ENCODE measurements at places on chromosomes 2 and 18. TPM values are rescaled to one million over a fixed set of nuclear protein-coding genes. Genes with fewer than 3 reads are reported as not detected.

The PKDCC gene
- polyA plus RNA-seq: 144 TPM

The DUSP19 gene
- 1.9 TPM for polyA plus RNA-seq

The CIB4 gene
- polyA plus RNA-seq: not detected

The EIF4E2 gene
- polyA plus RNA-seq: 128 TPM

The ST8SIA3 gene
- 0.01 TPM for polyA plus RNA-seq

The ZEB2 gene
- polyA plus RNA-seq: 118 TPM

The RIF1 gene
- polyA plus RNA-seq: 31.0 TPM

The NAB1 gene
- 53.6 TPM for polyA plus RNA-seq

The ST8SIA5 gene
- 4.3 TPM for polyA plus RNA-seq

The RAB27B gene
- polyA plus RNA-seq: 0.63 TPM

DNA sequence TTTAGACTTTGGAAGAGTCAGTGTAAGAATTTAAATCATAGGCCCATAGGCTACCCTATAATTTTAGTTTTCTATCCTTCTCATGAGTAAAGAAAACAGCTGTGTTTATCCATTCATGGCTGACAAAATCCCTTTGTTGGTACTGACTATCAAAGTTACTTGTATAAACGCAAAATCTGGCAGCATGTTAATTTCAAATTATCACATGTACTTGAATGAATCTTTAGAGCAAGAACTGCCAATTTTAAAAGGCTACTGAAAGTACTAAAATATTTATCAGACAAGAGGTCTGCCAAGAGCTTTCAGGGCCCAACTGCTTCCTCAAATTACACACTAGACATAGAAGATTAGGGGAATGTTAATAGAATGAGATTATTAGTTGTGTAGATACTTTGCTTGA lies 66.6 kb downstream of the MYL12B start:
- DNase-seq: peak; percentile 35

DNA sequence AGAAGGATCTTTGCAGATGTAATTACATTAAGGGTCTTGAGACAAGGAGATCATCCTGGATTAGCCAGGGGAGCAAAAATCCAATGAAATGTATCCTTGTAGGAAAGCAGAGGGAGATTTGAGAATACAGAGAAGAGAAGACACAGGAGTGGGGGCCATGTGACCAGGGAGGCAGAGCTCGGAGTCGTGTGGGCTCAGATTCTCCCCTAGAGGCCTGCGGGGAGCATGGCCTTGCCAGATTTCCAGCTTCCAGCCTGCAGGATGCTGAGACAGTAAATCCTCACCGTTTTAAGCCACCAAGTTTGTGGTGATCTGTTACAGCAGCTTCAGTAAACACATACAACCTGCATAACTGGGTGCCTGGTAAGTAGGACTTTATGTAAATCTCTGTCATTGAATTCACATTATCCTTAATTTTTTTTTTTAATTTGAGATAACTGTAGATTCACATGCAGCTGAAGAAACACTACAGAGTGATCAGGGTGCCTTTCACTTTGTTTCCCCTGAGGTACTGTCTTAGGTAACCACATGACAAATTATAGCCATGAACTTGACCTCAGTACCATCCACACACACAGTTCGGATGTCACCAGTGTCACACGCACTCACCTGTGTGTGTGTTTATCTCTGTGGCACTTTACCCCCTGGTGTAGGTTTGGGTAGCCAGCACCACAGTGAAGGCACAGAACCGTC lies 138.4 kb upstream of the HDAC4 start:
- DNase-seq: no peak

DNA sequence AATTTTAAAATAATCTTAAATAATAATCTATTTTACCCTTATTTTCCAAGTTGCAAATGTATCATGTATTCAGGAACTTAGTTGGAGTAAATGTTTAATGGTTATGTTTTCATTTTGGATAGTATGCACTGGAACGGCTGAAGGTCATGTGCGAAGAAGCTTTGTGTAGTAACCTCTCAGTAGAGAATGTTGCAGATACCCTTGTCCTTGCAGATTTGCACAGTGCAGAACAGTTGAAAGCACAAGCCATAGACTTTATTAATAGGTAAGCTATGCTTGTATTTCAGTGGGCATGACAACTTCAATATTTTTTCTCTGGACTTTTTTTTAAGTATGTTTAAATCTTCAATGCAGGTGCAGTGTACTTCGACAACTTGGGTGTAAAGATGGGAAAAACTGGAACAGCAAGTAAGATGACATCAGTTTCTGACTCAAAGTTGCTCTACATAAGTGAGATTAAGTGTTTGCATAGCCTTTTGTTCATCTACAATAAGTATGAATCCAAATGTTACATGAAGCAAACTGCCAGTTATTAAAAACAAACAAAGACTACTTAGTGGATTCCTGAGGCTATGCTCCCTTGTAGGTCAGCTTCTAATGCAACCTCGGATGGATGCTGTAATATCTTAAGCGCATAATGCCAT lies 63.1 kb downstream of the SPOPL start:
- no peak for DNase-seq

DNA sequence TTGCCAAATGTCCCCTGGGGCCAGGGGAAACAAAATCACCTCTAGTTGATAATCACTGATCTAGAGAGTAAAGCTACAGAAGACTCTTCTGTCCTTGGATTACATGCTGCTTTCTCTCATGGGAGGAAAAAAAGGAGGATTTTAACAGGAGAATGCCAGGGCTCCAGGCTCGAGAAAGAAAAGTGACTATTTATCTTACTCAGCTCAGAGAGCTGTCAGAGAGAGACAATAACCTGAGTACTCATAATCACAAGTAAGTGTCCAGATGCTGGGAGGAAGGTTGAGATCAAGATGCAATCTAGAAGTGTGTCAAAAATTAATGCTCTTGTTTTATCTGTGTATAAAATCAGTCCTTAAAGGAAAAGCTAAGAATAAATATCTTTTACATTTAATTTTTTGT lies 133.3 kb downstream of the PTRHD1 start:
- no peak for DNase-seq

DNA sequence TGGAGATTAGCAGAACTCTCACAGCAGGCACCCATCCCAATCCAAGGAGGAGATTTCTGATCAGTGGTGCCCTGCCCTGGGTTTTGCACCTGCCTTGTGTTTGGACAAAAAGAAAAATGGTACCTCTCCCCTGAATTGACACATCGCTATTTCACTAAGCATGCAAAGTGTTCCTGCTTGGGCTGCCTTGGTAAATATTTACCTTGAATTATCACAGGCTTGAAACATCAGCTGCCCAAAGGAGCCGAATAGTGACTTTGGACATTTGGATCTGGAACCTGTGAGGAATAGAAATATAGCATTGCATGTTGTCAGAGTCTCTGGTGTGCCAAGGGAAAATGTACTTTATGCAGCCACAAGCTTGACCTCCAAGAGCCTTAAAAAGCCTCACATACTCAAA lies 926.4 kb upstream of the FANCL start:
- DNase-seq: no peak

GRCh38 chr18:45801416-45802004 lies 24.0 kb upstream of the SIGLEC15 start:
- DNase-seq: no peak

- DNase-seq: no peak
Observed at GRCh38 chr2:240195316-240195861, 54.9 kb upstream of the OTOS start.

DNA sequence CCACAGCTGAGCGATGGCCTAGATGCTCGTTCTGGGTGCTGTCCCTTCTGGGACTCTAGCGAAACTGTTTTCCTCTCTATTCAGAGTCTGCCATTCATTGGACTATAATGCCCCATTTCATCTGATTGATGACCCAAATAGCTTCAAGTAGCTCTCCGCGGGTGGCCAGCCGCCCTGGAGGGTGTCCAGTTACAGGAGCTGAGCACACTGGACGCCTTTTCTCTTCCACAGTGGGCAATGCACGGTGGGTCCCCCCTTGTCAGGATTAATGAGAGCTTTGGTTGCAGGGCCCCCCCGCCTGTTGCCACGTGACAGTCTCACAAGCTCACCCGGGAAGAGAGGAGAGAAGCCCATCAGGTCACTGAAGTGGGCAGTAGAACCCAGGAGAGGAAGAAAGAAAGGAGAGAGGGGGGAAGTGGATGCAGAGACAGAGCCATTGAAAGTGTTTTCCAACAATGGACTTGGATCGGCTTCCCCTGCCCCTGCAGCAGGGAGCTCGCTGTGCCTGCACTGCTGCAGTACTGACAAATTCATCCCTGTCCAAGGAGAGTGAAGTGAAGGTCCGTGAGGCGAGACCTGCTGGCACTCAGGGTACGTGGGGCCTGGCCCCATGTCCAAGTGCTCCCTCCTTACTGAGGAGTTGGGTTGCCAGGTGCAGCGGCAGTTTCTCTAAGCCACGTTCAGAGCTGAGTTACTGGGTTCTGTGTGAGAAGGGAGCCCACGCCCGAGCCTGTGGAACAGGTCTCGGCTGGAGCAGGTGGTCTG lies 44.8 kb downstream of the DIPK1C start:
- DNase-seq: no peak

DNA sequence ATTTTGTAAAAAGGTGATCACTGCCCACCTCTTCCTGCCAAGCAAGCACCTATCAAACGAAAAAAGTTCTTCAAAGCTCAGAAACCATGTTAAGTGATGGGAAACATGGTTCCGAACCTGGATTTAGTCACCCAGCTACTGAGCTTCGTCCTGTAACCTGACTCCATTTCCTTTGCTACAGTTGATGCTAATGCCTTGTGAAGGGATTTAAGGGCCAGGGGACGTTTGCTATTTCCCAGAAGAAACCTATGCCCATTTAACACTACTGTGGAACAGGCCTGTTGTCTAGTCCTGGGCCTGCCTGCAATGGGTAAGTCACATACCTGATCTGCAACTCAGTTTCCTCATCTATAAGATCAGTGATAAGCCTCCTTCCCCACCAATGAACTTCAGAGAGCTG lies 14.8 kb downstream of the SERPINE2 start:
- no peak for DNase-seq

GRCh38 chr2:235903782-235904584 lies 264.2 kb downstream of the GBX2 start:
- no peak for DNase-seq

GRCh38 chr2:239910404-239910803 lies 114.7 kb downstream of the NDUFA10 start:
- DNase-seq: no peak

- no peak for DNase-seq
Observed at GRCh38 chr2:169808221-169808620, 9.6 kb downstream of the SSB start.

DNA sequence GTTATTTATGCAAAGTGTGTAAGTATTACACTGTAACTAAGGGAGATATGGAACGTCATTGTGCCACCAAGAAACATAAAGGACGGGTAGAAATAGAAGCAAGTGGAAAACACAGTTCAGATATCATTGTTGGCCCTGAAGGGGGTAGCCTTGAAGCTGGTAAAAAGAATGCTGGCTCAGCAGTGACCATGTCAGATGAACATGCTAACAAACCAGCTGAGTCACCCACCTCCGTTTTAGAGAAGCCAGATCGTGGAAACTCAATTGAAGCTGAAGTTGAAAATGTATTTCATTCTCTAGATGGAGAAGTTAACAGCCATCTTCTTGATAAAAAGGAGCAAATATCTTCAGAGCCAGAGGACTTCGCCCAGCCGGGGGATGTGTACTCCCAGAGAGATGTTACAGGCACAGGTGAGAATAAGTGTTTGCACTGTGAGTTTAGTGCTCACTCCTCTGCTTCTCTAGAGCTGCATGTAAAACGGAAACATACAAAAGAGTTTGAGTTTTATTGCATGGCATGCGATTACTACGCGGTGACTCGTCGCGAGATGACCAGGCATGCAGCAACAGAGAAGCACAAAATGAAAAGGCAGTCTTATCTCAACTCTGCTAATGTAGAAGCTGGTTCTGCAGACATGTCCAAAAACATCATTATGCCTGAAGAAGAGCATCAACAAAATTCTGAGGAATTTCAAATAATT lies 36.1 kb downstream of the ZNF407 start:
- DNase-seq: no peak

GRCh38 chr2:187994464-187995331 lies 297.0 kb upstream of the GULP1 start:
- peak; percentile 61 for DNase-seq

GRCh38 chr2:209472112-209472832 lies 48.4 kb downstream of the MAP2 start:
- no peak for DNase-seq

GRCh38 chr2:152355409-152355831 lies 20.4 kb downstream of the FMNL2 start:
- no peak for DNase-seq

- no peak for DNase-seq
Observed at GRCh38 chr2:205948496-205948837, 137.5 kb downstream of the INO80D start.

- no peak for DNase-seq
Observed at GRCh38 chr2:147440734-147441133, 404.1 kb upstream of the ACVR2A start.

DNA sequence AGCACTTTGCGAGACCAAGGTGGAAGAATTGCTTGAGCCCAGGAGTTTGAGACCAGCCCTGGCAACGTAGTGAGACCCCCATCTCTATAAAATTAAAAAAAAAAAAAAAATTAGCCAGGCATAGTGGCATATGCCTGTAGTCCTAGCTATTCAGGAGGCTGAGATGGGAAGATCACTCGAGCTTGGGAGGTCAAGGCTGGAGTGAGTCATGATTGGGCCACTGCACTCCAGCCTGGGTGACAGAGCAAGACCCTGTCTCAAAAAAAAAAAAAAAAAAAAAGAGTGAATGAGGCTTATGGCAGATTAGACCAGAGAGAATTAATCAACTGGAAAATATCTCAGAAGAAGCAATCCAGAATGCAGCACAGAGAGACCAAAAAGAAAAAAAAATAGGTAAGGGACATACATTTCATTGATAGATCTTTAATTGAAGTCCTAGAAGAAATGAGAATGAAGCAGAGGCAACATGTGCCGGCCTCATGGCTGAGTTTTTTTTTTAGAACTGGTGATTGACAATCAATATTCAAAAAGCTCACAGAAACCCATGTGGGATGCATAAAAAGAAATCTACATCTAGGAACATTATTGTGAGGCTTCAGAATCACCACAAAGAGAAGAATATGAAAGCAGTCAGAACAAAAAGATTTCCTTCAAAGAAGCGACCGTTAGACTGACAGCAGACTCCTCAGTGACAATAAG lies 32.2 kb upstream of the ELAC1 start:
- no peak for DNase-seq

- DNase-seq: peak; percentile 78
Observed at GRCh38 chr2:159546716-159547430, 69.5 kb downstream of the BAZ2B start.

GRCh38 chr2:126503476-126503875 lies 152.5 kb upstream of the GYPC start:
- DNase-seq: no peak

- DNase-seq: no peak
Observed at GRCh38 chr2:96464651-96465050, 40.5 kb downstream of the NEURL3 start.

GRCh38 chr2:79715338-79715737 lies 202.5 kb downstream of the CTNNA2 start:
- DNase-seq: no peak

DNA sequence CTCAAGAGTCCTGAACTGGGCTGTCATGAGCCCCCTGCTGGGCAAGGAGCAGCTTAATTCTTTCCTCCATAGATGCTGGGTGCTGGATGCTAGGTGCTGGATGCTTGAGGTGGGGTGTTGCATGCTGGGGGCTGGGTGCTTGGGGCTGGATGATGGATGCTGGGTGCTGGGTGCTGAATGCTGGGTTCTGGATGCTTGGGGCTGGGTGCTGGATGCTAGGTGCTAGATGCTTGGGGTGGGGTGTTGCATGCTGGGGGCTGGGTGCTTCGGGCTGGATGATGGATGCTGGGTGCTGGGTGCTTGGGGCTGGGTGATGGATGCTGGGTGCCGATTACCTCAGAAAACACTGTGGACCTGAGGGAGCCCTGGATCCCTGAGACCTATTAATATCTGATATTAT lies 837.7 kb downstream of the GALR1 start:
- no peak for DNase-seq
